ENCODE measurements at places on chromosomes 12 and 14.

DNA sequence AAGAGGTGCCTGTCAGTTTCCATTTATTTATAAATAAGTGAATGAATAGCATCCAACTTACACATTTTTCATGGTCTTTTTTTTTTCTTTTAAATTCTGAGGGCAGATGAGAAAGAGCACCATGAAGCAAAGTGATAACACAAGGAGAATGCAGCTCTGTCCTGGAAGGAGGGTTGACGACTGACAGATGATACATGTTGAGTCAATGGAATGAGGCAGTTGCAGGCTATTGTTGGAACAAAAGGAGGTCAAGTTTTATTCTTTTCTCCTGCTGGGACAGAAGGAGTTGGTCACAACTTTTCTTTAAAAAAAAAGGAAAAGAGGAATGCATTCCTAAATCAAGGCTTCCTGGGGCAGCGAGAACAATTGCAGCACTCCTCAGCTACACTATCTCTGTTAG is 119.9 kb upstream of the PLEKHG7 start:
- H3K4me3 ChIP-seq = no peak overlapping the region
- no peaks in the 10 kb centered on the region for H3K27me3 ChIP-seq
- no peak for DNase-seq
- no peaks in the 10 kb centered on the region for H3K4me1 ChIP-seq
- no peak overlapping the region for H3K27ac ChIP-seq

DNA sequence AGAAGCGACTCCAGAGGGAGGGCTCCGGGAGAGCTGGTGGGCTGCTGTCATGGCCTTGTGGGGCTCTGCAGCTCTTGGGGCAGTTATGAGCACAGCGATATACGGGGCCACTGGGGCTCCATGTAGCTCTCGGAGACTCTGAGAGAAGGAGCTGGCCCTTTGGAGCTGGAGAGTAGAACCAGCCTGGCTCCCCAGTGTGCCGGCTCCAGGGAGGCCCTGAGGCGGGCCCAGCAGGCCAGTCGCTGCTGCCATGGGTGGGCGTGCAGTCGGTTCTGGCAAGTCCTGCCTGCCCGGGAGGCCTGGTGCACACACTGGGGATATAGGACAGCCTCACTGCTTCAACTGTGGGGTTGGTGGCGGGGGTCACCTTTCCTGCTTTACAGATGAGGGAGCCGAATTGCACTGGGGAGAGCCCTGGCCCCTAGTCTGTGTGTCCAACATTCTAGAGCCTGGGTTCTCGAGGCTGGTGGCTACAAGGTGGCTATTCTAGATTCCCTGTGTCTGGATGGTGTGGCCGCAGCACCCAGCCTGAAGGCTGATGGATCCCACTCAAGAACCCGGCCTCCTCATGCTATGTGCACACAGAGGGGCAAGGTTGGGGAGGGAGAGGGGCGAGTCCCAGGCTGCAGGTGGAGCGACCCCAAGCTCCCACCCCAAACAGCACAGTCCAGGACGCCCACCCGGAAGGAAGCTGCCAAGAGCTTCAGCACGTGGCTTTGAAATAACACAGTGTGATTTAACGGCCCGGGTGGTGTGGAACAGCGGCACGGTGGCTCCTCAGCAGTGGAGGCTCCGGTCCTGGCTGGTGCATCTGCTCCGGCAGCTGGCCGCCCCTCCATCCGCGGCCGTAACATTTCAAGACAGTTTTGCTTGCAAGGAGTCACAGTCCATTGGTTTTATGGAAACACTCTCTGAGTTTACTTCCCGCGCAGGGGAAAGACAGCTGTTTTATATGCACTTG is 188.3 kb upstream of the C14orf180 start:
- peak; percentile 22 for DNase-seq
- H3K27ac ChIP-seq = no peak overlapping the region
- H3K36me3 ChIP-seq = no peaks in the 10 kb centered on the region

DNA sequence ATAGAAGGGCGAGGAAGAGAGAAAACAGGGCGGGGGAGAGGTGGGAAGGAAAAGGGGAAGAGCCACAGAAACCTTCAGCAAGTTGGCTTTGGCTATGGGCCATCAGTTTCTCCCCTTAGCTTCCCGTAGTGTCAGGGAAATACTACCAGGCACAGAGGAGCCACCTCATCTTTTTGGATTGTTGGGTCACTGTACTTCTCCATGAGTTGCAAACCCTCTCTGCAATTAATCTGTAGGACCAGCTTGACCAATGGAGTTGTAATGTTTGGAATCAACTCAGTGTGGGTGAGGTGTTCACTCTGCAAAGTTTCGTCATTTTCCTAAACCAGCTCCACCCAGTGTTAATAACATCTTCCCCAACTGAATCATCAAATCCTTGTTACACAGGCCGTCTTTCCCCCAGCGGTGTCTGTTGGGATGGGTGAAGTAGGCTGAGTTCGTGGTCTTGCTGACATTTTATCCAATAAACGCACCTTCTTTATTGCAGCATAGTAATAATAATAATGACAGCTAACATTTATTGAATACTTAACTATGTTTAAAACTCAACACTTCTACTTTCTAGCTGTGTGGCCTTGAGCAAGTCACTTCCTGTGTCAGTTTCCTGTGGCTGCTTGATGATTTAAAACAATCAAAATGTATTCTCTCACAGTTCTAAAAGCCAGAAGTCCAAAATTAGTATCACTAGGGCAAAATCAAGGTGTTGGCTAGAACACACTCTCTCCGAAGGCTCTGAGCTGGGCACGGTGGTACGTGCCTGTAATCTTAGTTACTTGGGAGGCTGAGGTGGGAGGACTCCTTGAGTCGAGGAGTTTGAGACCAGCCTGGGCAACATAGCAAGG is 8.1 kb upstream of the GLTP start:
- no peaks in the 10 kb centered on the region for H3K4me1 ChIP-seq
- no peak overlapping the region for H3K4me3 ChIP-seq
- H3K27me3 ChIP-seq = peaks cover 5% of the 10 kb centered on the region
- H3K27ac ChIP-seq = peak overlapping the region; percentile 44

DNA sequence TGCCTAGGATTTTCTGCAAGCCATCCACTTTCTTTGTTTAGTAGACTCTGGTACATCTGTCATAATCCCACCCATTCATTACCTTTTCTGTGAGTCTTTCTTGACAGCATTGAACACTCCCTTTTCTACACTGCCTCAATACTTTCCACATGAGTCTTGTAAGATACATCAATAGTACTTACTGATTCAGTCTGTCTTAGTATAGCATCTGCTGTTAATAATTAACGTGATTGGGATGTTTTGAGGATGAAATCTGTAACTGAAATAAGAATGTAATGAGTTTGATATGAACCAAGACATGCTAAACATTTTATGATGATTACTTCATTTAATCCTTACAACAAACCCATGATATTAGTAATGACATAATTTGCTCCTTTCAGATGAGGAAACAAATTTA is 196.2 kb upstream of the FOXG1 start:
- no peak overlapping the region for H3K27ac ChIP-seq
- no peak for DNase-seq
- H3K4me3 ChIP-seq = no peak overlapping the region
- H3K4me1 ChIP-seq = no peaks in the 10 kb centered on the region
- H3K27me3 ChIP-seq = no peaks in the 10 kb centered on the region

- H3K27me3 ChIP-seq = no peaks in the 10 kb centered on the region
- H3K4me1 ChIP-seq = peaks cover 9% of the 10 kb centered on the region
- H3K36me3 ChIP-seq = no peaks in the 10 kb centered on the region
- H3K27ac ChIP-seq = no peak overlapping the region
- peak; percentile 65 for DNase-seq
Observed at GRCh38 chr14:31902002-31902401, 175.1 kb upstream of the ARHGAP5 start.

GRCh38 chr14:51609955-51610283 is 41.8 kb upstream of the FRMD6 start:
- H3K4me1 ChIP-seq = no peaks in the 10 kb centered on the region
- DNase-seq = no peak
- H3K36me3 ChIP-seq = no peaks in the 10 kb centered on the region
- no peaks in the 10 kb centered on the region for H3K27me3 ChIP-seq
- no peak overlapping the region for H3K4me3 ChIP-seq

DNA sequence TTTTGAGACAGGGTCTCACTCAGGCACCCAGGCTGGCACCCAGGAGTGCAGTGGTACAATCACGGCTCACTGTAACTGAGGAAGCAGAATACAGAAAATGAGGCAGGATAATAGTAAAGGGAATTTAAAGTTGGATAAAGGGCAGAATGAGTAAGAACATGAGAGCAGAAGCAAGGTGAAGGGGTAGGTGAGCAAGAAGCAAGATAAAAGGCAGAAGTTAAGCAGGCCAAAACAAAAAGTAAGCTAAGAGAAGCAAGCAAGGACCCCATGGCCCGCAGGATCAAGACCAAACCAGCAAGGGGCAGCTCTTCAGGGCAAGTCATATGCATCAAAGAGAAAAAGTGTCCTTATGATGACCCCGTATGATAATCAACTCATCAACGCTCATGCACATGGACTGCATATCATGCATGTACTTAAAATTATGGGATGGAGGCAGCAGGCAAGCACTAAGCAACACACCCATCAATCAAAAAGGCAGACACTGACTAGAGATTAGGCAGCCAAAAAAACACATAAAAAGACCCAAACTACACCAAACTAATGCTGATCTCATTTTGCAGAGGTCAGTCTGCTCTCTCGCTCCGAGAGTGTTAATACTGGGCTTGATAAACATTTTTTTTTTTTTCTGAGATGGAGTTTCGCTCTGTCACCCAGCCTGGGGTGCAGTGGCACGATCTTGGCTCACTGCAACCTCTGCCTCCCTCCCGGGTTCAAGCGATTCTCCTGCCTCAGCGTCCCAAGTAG is 11.6 kb downstream of the TIMELESS start:
- no peak overlapping the region for H3K27ac ChIP-seq
- H3K36me3 ChIP-seq = peaks cover 8% of the 10 kb centered on the region
- no peaks in the 10 kb centered on the region for H3K27me3 ChIP-seq

DNA sequence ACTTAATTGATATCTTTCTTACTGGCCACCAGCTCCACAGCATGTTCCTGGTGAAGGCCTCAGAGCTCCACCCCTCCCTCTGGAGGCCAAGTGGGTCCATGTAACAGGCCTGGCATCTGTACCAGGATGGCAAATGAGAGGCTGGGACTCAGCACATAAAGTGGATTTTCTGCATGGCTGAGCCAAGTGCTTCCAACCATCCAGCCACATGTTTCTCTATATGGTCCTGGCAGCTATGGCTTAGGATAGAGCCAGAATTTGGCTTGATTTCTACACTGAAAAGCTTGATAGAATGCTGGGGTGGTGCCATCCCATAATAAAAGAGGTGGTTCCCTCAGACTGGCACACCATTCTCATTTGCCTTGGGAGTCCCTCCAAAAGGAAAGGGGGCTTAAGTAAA is 94.1 kb downstream of the PAX9 start:
- H3K4me3 ChIP-seq = no peak overlapping the region
- no peaks in the 10 kb centered on the region for H3K27me3 ChIP-seq
- no peaks in the 10 kb centered on the region for H3K36me3 ChIP-seq
- no peaks in the 10 kb centered on the region for H3K4me1 ChIP-seq
- no peak overlapping the region for H3K27ac ChIP-seq
- no peak for DNase-seq

DNA sequence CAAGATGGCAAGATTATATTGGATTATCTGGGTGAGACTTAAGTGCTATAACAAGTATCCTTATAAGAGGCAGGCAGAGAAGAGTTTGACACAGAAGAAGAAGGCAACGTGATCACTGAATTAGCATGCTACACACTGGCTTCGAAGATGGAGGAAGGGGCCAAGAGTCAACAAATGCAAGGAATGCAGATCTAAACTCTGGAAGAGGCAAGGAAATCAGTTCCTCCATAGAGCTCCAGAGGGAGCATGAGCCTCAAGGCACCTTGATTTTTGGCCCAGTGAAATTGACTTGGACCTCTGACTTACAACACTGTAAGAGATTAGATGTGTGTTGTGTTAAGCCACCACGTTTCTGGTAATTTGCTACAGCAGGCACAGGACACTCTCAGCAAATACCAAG is 536.4 kb upstream of the SEL1L start:
- no peaks in the 10 kb centered on the region for H3K4me1 ChIP-seq
- H3K27me3 ChIP-seq = no peaks in the 10 kb centered on the region
- no peaks in the 10 kb centered on the region for H3K36me3 ChIP-seq

- DNase-seq = no peak
- no peaks in the 10 kb centered on the region for H3K4me1 ChIP-seq
- H3K36me3 ChIP-seq = peaks cover 98% of the 10 kb centered on the region
- no peak overlapping the region for H3K4me3 ChIP-seq
- H3K27ac ChIP-seq = no peak overlapping the region
- no peaks in the 10 kb centered on the region for H3K27me3 ChIP-seq
Observed at GRCh38 chr12:132117558-132117875, 26.6 kb downstream of the DDX51 start.

GRCh38 chr12:77032406-77032805 is 33.0 kb downstream of the E2F7 start:
- no peak for DNase-seq
- H3K4me1 ChIP-seq = no peaks in the 10 kb centered on the region
- no peaks in the 10 kb centered on the region for H3K36me3 ChIP-seq
- H3K27me3 ChIP-seq = no peaks in the 10 kb centered on the region
- no peak overlapping the region for H3K4me3 ChIP-seq
- H3K27ac ChIP-seq = no peak overlapping the region

- H3K4me1 ChIP-seq = peaks cover 10% of the 10 kb centered on the region
- no peak overlapping the region for H3K27ac ChIP-seq
- no peak overlapping the region for H3K4me3 ChIP-seq
- DNase-seq = no peak
Observed at GRCh38 chr14:80607430-80608190, 333.9 kb downstream of the CEP128 start.

DNA sequence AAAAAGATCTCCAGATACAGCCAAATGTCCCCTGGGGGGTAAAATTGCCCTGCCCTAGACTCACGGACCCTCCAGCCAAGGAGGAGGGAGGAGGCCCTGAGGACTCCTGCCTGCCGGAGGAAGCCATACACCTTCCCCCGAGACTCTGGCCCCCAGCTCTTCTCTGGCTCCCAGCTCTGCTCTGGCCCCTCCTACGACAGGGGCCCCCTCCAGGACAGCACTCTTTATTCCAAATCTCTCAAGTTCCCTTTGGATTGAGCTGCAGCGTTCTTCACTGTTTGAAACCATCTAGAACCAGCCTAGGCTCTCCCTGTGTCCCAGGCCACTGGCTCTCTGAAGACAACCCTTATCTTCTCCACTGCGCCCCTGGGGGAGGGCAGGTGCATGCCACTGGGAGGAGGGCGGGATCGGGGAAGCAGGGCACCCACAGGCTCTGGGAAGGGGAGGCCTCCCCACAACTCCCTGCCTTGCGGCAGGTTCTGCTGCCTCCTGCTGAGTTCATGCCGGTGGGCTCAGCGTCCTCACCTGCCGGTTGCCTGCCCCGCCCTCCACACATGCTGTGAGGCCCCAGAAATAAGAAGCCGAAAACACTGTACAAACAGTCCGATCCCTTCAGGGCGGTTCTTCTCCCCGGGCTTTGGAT is 112.7 kb downstream of the DICER1 start:
- H3K27me3 ChIP-seq = no peaks in the 10 kb centered on the region
- H3K36me3 ChIP-seq = no peaks in the 10 kb centered on the region
- H3K4me1 ChIP-seq = no peaks in the 10 kb centered on the region
- no peak overlapping the region for H3K4me3 ChIP-seq
- peak; percentile 24 for DNase-seq

GRCh38 chr14:68404146-68404527 is 388.7 kb downstream of the ZFP36L1 start:
- H3K4me1 ChIP-seq = peaks cover 5% of the 10 kb centered on the region

GRCh38 chr14:68553311-68553710 is 239.6 kb downstream of the ZFP36L1 start:
- H3K4me1 ChIP-seq = peaks cover 74% of the 10 kb centered on the region
- no peaks in the 10 kb centered on the region for H3K27me3 ChIP-seq
- H3K27ac ChIP-seq = peak overlapping the region; percentile 92
- H3K36me3 ChIP-seq = no peaks in the 10 kb centered on the region
- no peak overlapping the region for H3K4me3 ChIP-seq
- DNase-seq = no peak
